ENCODE measurements at places on chromosomes 1 and 21. TPM values are rescaled to one million over a fixed set of nuclear protein-coding genes. Genes with fewer than 3 reads are reported as not detected.

- no peak for DNase-seq
These were observed 102.3 kb downstream of the RPE65 start for GRCh38 chr1:68347415-68347814.

DNA sequence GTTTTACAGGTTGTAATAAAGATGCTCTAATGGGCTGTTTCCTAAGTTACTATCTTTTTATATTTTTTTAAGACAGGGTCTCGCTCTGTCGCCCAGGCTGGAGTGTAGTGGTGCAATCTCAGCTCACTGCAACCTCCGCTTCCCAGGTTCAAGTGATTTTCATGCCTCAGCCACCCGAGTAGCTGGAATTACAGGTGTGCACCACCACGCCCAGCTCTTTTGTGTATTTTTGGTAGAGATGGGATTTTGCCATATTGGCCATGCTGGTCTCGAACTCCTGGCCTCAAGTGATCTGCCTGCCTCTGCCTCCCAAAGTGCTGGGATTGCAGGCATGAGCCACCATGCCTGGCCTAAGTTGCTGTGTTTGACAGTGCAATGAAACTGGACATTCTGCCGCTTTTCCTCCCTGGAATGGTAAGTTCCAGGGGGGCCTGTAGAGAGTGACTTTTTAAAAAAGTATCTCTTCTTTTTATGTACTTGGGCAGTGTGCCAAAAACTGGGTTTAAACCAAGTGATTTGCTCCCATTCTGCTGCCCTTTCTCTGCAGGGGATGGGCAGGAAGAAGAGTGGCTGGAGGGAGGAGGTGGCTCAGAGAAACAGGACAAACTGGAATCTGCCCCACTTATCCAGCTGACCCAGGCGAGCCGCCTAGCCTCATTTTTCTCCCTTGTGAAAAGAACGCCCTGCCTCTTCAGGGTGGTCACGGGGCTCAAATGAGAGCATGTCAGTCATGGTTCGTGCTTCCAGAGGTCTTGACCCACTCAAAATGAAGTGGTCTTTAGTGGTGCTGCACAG, 2.3 kb downstream of the SLC37A1 start:
- DNase-seq: no peak

Gene FAM3B
- polyA plus RNA-seq: not detected

Gene PDE4DIP
- 71.7 TPM for polyA plus RNA-seq

- DNase-seq: no peak
These were observed at the start of gene RHBG for GRCh38 chr1:156368889-156369684. RHBG (plus strand) TSS chr1:156369211; CDS start chr1:156369250, 39 bp downstream.
